Stimulated activated CD8-positive, alpha-beta memory T cell treated with anti-CD3 and anti-CD28 coated beads, Interleukin-7, amount 100 ng/mL, for 1 hour (primary cell): ENCODE measurements at places on chromosomes 4 and X.

- DNase-seq, result no peak
Observed at GRCh38 chr4:109496875-109497274, 63.2 kb upstream of the MCUB start.

DNA sequence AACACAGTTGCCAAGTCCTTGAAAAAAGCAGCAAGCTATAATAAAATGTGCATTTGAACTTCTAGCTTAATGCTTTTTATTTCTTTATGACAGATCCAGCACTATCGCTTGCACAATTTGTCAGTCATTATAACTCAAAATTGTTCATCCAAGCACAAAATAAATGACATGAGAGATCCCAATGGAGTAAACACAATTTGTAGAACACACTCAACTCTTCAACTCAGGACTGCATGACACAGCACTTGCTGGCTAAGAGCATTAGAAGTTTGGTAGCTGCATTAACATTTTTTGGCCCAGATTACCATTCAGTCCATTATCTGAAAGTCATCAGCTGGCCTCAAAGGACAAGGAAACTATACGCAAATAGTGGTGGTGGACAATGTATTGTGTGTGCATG is 530.1 kb downstream of the INPP4B start:
- no peak for DNase-seq

DNA sequence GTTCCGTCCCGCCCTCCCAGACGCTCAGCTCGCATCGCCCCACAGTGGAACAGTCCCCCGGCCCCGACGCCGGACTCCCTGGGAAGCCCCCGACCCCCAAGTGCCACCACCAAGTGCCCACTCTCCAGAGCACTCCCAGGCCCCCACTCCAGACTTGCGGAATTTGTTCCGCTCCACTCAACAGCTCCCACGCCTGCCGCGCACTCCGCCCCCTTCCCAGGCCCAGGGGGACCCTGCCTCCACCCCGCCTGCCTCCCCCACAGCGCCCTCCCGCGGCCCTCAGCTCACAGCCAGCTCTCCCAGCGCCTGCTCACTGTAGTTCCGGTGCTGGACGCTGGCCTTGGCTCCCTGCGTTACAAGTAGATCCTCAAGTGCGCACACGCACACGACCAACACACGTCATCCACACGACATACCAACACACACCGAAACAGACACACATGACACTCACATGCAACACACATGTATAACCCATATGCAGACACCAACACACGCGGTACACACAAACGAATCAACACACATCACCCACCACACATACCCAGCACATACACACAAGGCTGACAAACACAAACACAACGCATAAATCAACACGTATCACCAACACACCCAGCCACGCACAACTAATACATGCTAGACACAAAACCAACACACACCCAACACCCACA is 8.0 kb downstream of the MSX1 start:
- no peak for DNase-seq

DNA sequence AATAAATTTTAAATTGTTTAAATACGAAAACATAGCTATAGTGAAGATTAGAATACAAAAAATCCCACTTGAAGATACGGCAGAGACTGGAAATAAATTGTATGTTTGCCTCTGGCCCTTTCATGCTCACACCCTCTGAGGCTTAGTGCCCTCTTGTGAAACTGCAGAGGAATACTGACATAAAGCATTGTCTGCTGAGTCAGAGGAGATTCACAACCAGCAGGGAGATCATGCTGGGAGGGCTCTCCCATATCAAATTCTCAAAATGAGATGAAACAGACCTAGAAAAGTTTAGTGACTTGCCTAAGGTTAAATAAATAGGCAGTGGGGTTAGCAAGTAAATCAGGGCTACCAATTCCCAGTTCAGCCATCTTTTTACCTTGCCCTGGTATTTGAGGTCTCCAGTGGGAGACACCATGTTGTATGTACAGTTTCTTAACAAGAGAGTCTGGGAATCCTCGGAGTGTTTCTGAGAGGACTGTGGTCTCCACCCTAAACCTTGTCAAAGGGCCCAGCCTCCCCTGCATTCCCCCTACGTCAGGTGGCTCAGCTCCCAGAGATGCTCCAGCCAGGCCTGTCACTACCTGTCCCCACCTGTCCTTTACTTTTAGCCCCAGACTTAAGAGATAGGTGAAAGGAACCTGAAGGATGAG is 581.4 kb upstream of the DIPK2B start:
- DNase-seq, result no peak
